ENCODE measurements at places on chromosomes 1 and 21.

GRCh38 chr1:212432661-212433576, at the start of gene NENF:
Gene NENF (plus strand): TSS chr1:212432920. CDS start chr1:212432944, 24 bp downstream.
- DNase-seq = peak; percentile 38

- DNase-seq = no peak
Observed at GRCh38 chr1:6245869-6246496, 2.0 kb downstream of the HES3 start.

DNA sequence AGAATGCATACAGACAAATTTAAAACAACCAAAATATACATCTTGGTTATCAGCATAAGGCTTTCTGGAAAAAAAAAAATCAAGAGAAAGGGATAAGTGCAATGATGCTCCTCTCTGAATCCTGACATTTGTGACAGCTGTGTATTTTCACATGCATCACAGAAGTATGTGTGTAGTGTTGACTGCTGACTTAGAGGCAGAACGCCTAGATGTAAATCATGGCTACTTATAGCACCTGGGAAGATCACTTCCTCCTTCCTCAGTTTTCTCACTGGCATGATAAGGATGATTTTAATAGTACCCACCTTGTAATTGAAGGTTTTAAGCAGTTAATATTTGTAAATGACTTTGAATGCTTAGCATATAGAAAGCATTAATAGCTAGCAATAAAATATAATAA, 112.5 kb downstream of the MRPL39 start:
- no peak for DNase-seq

- DNase-seq = no peak
Observed at GRCh38 chr1:101310506-101310905, 73.7 kb downstream of the S1PR1 start.

DNA sequence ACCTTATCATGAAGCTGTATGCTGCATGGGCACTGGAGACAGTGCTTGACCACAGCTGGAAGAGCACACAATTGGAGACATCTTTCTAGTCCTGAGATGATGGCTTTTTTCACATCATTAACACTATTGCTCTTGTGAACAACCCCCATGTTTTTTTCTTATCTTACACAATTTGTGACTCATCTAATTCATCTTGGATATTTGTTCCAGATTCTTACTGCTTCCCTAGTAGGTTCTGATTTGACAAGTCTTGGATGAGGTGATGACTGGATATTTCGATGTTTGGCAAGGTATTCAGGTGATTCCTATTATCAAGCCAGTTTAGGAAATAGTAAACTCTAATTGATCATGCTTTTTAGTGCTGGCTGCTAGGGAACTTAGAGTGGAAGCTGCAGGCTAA, 23.7 kb downstream of the HLX start:
- DNase-seq = no peak

Data from activated CD4-positive, CD25-positive, alpha-beta regulatory T cell treated with anti-CD3 and anti-CD28 coated beads, Interleukin-2, amount 50 U/mL, for 16 hours (primary cell).